ENCODE measurements at places on chromosomes 1 and 21.

- DNase-seq = no peak
Measured at GRCh38 chr1:72111662-72112061, 170.7 kb downstream of the NEGR1 start.

- DNase-seq = no peak
Measured at GRCh38 chr1:86149591-86149990, 7.0 kb downstream of the COL24A1 start.

- no peak for DNase-seq
Measured at GRCh38 chr1:156284757-156285156, 632 bp downstream of the TMEM79 start.

GRCh38 chr1:171864308-171864707 lies 23.0 kb downstream of the DNM3 start:
- no peak for DNase-seq

DNA sequence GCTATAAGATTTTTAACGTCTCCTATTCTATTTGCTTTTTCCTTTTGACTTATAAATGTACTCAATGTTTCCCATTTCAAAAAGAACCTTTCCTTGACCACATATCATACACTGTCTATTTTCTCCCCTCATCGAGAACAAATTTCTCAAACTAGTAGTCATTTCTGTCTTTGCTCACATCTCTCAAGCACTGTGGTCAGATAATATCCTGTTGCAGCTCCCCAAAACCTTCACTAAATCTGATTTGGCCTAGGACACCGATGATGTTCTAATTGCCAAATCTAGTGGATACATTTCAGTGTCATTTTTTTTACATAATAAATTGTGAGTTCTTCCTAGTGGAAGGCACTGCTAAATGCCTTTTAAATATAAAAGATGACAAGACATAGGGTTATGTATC lies 19.4 kb downstream of the CXADR start:
- no peak for DNase-seq

- DNase-seq = no peak
Measured at GRCh38 chr1:147611021-147611426, 59.3 kb downstream of the ACP6 start.

Data from stimulated activated CD4-positive, alpha-beta T cell treated with anti-CD3 and anti-CD28 coated beads, TNF-alpha, amount 100 ng/mL, for 1 hour (primary cell).